ENCODE measurements at places on chromosomes 2 and 18. TPM values are rescaled to one million over a fixed set of nuclear protein-coding genes. Genes with fewer than 3 reads are reported as not detected.

Gene IL1R1
- total RNA-seq, result 278 TPM

Gene MSTN
- total RNA-seq, result 0.32 TPM

Gene MRPL19
- 46.9 TPM for total RNA-seq

Gene SCYGR4
- total RNA-seq, result 0.11 TPM

Gene PLGLB1
- 2.2 TPM for total RNA-seq

Gene SLC30A3
- total RNA-seq, result not detected

Gene MC4R
- total RNA-seq, result not detected

Gene CROCC2
- under 0.01 TPM for total RNA-seq

Gene MYO5B
- 6.6 TPM for total RNA-seq

Measured in articular chondrocyte of knee joint (primary cell).